ENCODE measurements at places on chromosomes 11 and 22.
A peak's percentile ranks its signal among the peaks of the same experiment; 100 is the strongest.

DNA sequence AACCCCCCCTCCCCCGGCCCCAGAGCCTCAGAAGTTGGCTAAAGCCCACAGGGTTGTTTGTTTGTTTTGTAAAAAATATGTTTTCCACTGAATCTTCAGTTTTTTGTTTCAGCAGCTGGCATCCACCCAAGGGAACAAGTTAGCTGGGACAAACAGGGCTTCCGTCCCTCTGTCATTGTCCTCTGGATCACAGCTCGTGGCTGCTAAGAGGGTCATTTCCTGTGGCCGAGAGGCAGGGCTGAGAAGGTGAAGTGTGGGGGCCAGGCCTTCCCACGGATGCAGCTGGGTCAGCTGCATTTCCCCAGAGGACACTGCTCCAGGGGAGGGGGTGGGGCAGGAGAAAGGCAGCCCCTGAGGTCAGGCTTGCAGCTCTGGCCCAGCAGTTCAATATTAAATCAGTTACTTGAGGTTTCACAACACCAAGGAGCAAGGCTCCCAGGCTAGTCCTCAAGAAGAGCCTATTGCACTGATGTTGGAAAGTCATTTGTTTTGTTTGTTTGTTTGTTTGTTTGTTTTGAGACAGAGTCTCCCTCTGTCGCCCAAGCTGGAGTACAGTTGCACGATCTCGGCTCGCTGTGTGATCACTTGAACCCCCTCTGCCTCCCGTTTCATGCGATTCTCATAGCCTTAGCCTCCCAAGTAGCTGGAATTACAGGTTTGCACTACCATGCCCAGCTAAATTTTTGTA is 34.4 kb upstream of the SMTN start:
- DNase-seq = no peak

- no peak for DNase-seq
Measured at GRCh38 chr22:20158391-20159036, 7.7 kb upstream of the CCDC188 start.

DNA sequence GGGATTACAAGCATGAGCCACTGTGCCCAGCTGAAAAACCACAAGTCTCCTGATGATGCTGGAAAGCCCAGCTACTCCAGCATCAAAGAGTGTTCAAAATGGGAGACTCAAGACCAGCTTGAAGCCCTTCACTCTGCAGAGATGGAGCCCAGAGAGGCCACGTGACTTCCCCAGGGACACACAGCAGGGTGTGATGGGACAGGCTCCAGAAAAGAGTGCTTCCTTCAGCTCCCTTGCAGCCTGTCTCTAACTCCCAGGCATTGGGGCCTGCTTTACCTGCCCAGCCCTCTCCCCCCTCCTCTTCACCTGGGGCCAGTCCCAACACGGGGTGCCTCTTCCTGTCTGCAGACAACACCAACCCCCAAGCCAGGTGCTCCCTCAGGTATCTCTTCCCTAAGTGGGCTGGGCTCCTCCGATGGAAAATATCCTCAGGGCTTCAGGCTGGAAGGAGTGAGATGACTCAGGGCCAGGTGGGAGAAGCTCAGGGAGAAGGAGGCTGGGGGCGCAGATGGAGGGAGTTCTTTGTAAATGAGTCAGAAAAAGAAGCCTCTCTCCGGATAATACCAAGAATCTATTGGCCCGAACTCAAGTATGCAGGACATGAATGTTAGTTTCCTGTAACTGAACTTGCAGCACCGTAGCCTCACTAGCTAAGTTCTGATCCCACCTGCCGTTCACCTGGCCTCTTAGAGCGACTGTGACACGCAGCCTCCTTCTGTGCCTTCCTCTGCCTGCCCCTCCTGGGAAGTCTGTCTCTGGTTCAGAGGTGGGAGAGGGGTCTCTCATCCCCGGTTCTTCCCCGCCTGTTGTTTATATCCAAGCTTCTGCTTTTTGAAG is 326.6 kb downstream of the MN1 start:
- no peak for DNase-seq

- no peak for DNase-seq
Measured at GRCh38 chr11:65456418-65456817, 33.8 kb downstream of the NEAT1 start.

GRCh38 chr22:38947321-38948140 is 9.9 kb upstream of the APOBEC3A start:
- no peak for DNase-seq

- peak; percentile 31 for DNase-seq
Measured at GRCh38 chr22:36946421-36947158, 33.2 kb downstream of the CSF2RB start.
